ENCODE measurements at places on chromosomes 12 and 14.
A peak's percentile ranks its signal among the peaks of the same experiment; 100 is the strongest.

DNA sequence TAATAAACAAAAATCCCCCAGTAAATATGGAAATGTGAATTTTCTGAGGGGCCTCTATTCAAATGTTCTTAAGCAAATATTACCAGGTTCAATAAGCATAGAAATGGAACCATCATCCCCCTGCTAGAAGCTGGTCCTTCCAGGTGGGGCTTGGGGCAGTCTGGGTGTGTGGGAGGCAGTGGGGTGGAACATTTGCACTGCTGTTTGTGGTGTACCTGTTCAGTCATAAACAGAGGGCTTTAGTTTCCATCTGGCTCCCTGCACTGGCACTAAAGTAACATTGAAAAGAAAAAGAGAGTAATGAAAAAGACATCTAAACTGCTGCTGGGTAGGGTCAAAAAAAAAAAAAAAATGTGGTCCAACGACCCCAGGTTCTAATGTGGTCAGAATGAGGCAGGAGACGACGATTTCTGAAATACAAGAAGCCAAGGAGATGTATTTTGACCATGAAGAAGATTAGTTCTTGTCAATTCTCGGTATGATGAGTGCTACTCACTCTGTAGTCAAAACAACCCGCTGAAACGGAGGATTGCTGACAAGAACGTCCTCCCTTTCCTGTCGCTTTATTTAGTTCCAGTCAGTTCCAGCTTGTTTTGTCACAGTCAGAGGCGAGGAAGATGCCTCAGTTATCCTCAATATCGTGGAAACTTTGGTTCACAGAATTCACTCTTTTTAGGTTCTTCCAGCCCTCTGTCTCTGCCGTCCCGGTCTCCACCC is 44.2 kb upstream of the MANSC4 start:
- no peak for DNase-seq

DNA sequence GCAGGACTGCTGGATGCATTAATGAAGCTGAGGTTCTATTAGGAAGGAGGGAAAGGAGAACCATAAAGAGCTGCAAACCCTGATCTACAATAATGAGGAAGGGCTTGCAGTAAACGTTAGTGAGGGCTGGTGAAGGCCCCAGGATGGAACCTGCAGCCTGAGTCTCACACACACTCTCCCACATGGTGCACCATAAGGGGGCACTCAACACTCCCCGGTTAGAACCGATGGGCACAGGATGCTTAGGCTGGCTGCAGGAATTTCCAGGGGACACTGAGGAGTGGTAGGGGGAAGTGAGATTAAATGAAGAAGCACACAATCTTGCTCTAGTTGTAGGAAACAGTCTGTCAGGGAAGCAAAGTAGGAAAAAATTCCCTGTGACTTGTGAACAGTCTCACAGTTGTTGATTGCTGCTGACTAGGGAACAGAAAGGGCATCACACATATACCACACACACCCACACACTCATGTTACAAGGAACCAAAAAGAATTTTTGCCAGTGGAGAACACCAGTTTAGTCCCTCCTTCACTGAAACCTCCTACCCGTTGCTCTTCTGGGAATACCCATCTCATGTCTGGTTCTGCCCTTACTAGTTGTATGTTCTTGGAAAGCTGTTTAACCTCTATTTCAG is 56.2 kb upstream of the FERMT2 start:
- no peak for DNase-seq

DNA sequence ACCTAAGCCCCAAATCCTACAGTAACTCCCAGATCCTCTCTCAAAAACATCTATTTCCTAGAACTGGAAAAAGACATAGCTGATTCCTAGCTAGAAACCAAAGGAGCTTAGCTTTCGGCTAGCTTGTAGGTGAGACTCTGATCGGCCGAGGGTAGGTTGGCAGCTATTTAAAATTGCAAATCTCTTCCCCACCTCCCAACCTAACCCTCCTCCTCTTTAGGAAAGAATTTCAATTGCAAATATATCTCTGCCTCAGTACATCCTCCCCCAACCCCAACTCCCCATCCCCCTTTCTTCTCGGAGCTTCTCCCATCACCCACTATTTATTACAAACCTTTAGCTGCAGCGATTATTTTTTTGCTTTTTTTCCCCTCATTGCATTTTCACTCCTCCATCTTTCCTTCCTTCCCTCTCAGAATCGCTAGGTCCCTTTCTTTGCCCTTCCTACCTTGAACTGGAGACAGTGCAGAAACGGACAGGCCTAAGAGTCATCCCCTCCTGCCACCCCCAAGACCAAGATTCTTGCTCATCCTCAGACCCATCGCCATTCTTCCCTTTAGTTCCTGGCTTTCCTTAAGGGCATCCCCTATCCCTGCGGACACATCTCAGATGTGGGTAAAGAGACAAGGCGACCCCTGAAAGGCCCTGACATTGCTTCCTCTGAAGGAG is 13.4 kb downstream of the ZFHX2 start:
- no peak for DNase-seq

GRCh38 chr14:36056845-36057244 is 119.7 kb downstream of the PTCSC3 start:
- DNase-seq, result peak; percentile 47

DNA sequence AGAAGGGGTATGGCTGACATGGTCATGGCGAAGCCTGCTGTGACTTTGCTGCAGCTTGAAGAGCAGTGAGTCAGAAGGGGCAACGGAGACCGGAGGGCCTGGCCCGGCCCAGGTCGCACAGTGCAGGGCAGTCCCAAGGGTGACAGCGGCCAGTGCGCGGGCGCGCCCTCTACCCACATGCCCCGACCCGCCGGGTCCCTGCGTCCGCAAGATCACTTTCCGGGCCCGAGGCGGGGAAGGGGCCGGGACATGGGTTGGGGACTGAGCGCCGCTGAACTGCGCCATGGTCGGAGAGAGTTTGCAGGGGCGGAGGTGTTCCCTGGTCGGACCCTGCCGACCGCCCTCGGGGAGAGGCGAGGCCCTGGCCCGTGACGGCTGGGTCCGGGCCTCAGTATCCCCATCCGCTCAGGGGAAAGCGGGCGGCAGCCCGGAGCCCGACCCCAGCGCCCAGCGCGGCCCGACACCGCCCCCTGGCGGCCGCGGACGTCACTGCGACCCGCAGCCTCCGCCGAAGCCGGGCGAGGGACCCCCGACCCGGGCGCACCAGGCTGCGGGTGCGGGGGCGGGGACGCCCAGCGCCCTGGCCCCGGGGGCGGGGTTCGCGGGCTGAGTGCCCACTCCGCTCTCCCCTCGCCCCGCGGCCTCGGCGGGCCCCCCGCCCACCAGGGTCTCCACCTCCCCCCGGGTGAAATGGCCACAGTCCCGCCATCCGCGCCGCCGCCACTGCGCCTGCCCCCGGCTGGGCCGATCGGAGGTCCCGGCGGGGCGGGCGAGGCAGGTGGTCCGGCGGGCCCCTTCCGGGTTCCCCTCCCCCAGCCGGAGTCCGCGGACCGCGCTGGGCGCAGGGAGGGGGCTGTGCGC is 7.2 kb upstream of the ANKRD9 start:
- DNase-seq, result no peak

GRCh38 chr12:92457458-92458180 is 245.2 kb upstream of the PLEKHG7 start:
- DNase-seq, result no peak

- DNase-seq, result no peak
Observed at GRCh38 chr14:36785511-36785910, 123.9 kb downstream of the PAX9 start.

GRCh38 chr12:27907766-27908165 is 64.8 kb downstream of the PTHLH start:
- DNase-seq, result no peak

GRCh38 chr14:104728631-104729030 is 4.6 kb downstream of the ADSS1 start:
- no peak for DNase-seq

DNA sequence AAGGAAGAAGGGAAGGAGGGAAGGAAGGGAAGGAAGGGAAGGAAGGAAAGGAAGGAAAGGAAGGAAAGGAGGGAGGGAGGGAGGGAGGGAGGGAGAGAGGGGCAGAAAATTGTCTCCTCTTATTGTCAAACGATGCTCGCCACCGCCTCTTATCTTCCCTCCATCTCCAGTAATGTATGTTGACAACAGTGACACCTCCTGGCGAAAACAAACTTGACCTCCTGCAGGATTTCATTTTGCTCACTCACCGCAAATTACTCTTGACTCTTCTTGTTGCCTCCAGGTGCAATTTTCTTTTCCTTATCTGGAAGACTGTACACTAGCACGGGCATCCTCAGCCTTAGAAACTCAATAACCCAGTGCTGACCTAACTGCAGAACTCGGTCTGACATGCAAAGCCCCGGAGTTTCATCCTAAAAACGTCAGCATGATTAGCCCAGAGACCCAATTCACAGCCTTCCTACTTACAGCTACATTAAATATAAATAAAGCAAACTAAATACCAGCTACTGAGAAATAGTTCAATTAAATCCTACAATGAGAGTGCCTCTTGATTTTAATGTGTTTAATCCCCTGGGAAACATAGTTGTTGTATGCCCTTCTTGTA is 512.4 kb upstream of the TMPO start:
- DNase-seq, result peak; percentile 47

DNA sequence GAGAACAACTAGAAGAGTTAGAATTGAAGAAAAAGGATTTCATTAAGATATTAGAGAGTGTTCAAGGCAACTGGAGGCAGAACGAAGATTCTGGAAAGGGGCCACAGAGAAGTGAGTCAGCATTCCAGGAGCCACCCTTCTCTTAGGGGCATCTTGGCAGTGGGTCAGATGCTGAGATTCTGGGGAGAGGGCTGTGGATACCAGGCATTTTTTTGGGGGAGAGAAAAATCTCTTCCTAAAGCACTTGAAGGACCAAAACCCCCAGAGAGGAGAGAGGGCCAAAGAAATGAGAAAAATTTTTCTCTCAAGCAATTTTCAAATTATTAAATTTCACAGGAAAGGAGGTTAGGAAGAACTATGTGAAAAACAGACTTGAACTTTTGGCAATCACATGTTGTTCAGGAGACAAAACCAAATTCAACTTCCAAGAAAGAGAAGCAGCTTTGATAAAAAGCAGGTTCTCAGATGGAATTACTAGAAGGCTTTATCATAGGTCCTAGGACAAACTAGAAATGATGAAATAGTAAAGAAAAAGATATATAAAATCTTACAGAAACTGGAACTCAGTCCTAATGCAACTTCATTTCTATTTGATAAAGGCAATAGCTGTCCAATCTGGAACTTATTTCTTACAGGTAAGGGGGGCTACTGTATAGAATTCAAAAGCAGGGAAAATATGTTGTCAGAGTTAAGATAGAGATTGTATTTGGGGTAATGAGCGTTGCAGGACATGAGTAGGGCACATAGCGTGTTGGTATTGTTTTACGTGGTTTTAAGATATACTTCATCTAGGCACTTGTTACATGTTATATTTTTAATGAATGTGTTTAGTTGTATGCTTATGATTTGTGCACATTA is 1.1 kb upstream of the CLEC2D start:
- DNase-seq, result peak; percentile 19

GRCh38 chr14:102500158-102500662 is 9.4 kb downstream of the ANKRD9 start:
- no peak for DNase-seq

GRCh38 chr14:50363714-50364111 is 33.0 kb downstream of the CDKL1 start:
- DNase-seq, result no peak

DNA sequence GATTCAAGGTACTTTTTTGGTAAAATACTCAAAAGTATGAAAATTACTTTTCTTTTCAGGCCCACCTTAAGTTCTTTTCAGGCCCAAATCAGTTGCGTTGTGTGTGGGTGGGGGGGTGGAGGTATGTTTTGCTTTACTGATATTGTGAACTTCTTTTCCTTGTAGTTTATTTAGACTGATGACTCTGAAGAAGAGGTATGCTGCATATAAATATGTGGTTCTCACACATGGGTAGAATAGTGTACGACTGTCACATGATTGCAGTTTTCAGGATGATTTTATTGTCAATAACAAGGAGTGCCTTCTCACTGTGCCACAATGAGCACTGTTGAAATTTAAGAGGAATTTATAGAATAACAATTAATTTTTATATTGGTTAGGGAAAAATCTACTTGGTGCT is 166.6 kb upstream of the ATP2B1 start:
- DNase-seq, result no peak

- DNase-seq, result no peak
Observed at GRCh38 chr12:97260786-97261185, 201.8 kb upstream of the RMST start.

- no peak for DNase-seq
Observed at GRCh38 chr12:6181583-6182278, 18.5 kb upstream of the CD9 start.

DNA sequence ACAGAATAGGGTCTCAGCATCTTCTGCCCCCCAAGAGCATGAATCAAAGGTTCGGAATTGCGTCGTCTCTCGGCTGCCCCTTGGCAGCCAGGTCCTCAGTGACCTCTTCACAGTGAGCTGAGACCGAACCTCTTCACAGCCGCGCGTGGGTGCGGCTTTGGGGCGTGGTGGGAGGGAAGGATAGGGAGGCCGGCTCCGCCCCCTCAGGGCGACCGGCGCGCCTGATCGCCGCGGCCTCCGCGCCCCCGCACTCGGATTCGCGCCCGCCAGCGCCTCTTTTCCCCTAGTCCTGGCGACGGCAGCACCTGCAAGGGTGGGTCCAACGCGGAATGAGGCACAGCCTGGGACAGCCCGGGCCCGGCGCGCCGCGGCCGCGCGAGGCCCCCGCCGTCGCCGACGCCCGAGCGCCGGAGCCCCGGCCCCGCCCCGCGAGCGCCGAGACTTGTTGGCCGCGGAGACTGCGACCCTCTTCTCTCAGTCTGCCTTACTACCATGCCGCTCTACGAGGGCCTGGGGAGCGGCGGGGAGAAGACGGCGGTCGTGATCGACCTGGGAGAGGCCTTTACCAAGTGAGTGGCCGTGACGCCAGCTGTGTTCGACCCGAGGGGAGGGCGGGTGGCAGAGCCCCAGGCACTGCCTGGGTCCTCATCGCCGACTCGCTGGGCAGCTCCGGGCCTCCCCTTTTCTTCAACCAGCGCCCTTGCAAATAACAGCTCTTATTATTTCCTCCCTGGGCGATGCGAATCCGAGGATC is at the start of gene ACTR10:
Gene ACTR10 (plus strand): TSS at position 424 of the 754 bp plus-strand sequence. CDS start 69 bp downstream, at position 493.
- peak; percentile 62 for DNase-seq

DNA sequence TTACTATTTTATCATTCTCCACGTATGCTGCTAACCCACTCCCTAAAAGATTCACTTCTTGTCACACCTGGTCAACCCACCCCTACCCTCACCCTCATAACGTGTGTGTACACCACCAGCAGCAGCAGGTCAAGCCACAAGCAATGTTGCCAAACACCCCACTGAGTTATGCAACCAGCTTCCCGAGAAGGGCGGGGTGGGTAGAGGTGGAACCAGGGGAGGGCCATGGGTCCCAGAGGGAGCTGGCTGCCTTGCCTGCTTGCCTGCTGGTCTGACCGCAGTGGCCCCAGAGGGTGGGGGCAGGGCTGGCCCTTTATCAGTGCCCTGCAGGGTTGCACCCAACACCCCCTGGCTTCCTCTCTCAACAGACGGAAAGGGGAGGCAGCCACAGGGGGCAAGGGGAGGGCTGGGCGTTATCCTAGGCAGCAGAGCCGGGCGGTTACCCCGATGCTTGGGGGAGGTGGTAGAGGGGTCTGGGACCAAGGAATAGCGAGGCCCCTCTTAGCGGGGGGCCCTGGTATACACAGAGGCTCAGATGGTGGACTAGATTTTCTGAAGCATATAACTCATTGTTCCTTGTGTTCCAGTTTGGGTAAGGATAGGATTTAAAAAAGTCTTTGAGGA is 3.5 kb upstream of the NFE2 start:
- DNase-seq, result peak; percentile 81

All from renal cortical epithelial cell (primary cell).